ENCODE measurements at places on chromosomes 2 and 18.

GRCh38 chr18:75467281-75467795 is 39.8 kb upstream of the SMIM21 start:
- no peak for DNase-seq

DNA sequence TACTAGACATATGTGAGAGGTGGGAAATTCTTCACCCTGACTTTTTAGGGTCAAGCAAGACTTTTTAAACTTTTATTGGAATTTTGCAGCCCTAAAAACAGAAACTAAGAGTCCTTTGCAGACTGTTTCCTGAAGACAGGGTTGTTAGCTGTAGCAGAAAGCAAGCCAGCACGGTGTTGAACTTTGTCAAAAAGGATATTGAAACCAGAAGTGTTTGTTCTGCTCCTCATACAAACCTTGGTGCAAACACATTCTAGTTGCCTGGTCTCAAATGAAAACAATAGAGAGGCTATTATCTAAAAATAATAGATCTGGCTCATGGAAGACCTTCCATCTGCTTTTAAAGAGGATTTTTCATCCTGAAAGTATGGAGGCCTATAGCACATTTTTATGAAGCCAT is 65.8 kb upstream of the IGFBP5 start:
- no peak for DNase-seq

- no peak for DNase-seq
Observed at GRCh38 chr2:131828164-131828561, 300.5 kb downstream of the CCDC74A start.

- DNase-seq = no peak
Observed at GRCh38 chr2:241372361-241372992, 16.4 kb downstream of the FARP2 start.

DNA sequence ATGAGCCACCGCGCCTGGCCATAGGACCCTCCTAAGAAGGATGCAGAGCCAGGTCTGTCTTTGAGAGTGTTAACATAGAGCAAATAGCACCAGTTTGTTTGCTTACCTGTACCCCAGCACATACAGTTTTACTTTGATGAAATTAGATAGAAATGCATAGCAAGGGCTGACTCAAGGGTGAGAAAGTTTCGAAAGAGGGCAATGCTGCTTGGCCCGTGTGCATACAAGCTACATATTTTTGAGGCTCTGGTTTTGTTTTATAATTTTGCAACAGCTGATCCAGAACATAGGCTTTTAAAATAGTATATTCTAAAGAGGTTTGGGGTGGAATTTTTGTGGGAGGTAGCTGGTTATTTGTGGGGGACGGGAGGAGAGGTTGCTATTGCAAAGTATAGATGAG is 151.7 kb downstream of the MCFD2 start:
- DNase-seq = no peak

DNA sequence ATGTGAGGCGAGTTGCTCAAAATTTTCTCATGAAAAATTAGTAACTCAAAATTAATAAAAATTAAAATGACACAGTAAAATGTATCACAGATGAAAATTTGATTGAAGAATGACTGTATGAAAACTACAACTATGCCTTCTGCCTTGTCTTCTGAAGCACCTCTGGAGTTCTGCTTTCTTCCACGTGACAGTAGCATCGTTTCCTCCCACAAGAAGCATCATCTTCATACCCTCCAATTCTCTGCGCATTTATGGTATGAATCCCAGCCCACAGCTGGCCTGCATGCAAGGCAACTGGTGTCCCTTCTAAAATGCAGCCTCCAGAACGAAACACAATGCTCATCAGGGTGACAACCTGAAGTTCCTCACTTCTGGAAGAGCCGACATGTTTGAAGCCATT is 189.9 kb downstream of the MYO1B start:
- DNase-seq = no peak

- peak; percentile 82 for DNase-seq
Observed at GRCh38 chr18:45566025-45566740, 49.1 kb upstream of the SLC14A2 start.

- no peak for DNase-seq
Observed at GRCh38 chr18:5288517-5288935, 7.0 kb downstream of the ZBTB14 start.

DNA sequence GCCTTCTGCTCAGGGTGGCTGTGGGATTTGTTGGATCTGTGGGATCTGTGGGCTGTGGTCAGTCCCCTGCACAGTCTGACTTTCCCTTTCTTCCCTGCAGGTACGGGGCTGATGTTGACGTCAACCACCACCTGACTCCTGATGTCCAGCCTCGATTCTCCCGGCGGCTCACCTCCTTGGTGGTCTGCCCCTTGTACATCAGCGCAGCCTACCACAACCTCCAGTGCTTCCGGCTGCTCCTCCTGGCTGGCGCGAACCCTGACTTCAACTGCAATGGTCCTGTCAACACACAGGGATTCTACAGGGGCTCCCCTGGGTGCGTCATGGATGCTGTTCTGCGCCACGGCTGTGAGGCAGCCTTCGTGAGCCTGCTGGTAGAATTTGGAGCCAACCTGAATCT is 17.5 kb downstream of the ASB1 start:
- no peak for DNase-seq

DNA sequence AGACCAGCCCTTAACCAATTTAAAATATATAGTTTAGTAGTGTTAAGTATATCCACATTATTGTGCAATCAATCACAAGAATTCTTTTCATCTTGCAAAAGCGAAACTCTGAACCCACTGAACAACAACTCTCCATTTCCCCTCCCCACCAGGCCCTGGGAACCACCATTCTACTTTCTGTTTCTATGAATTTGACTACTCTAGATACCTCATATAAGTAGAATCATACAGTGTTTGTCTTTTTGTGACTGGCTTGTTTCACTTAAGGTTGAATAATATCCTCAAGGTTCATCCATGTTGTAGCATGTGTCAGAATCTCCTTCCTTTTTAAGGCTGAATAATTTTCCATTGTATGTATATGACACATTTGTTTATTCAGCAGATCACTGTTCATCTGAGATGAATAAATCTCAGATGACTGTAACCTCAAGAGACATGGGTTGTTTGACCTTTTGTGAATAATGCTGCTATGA is 8.1 kb upstream of the SOS1 start:
- DNase-seq = no peak

GRCh38 chr2:202034249-202035088 is 814 bp downstream of the FZD7 start:
- DNase-seq = no peak

GRCh38 chr2:238868067-238868524 is 20.2 kb downstream of the TWIST2 start:
- no peak for DNase-seq

Measured in skeletal muscle cell (primary cell).